ENCODE measurements at places on chromosomes 7 and 10.

DNA sequence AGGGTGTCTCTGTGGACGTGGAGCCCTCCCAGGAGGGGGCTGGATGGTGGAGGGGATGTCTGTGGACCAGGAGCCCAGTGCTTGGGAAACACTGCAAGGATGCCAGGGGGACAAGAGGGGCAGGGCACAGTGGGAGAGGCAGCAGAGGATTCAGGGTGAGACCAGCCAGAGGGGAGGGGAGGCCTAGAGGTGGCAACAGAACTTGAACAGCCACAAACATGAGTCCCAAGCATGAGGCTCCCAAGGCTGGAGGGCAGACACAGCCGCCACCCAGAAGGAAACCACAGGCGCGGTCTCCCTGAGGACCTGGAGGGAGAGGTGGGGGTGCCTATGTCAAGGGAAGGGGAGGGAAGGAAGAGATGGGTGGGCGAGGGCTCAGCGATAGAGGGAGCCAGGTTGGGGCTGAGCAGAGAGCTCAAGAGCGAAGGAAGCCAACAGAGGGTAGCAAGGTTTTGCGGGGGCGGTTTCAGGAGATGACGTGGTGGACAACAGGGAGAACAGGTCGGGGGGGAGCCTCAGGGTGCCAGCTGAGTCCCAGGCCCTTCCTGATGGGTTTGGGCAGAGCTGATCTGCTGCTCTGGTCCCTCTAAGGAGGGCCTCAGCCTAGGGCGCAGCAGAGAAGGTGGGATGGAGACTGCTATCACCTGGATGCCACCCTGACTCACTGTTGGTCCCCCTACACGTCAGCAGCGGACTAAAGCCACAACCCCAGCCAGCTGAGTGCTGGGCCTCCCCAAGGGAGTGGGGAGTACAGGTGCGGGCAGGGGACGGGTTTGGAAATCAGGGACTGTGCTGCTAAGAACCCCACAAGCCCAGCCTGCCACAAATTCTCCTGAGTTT, 6.7 kb upstream of the PILRA start:
- no peak for DNase-seq

DNA sequence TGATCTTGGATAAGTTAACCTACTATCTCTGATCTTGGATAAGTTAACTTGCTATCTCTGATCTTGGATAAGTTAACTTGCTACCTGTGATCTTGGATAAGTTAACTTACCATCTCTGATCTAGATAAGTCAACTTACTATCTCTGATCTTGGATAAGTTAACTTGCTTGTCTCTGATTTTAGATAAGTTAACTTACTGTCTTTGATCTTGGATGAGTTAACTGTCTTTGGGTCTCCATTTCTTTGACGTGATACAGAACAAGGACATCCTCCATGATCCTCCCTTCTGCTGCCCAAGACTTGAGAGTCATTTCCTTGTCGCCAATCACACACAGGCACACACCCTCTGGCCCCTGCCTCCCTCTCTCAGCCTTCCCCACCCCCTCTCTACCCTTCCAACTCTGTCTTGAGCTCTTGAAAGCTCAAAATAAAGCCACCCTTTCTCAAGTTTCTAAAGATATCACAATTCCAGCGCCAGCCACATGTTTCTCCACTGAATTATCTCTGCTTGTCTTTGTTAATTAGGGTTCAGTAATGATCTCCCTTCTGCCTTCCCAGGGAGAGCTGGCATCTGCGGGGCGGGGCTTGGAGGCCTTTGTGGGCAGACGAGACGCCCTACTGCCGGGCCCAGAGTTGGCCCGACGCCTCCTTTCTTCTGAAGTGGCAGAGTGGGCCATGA, 85.1 kb upstream of the GTF2I start:
- DNase-seq = no peak

DNA sequence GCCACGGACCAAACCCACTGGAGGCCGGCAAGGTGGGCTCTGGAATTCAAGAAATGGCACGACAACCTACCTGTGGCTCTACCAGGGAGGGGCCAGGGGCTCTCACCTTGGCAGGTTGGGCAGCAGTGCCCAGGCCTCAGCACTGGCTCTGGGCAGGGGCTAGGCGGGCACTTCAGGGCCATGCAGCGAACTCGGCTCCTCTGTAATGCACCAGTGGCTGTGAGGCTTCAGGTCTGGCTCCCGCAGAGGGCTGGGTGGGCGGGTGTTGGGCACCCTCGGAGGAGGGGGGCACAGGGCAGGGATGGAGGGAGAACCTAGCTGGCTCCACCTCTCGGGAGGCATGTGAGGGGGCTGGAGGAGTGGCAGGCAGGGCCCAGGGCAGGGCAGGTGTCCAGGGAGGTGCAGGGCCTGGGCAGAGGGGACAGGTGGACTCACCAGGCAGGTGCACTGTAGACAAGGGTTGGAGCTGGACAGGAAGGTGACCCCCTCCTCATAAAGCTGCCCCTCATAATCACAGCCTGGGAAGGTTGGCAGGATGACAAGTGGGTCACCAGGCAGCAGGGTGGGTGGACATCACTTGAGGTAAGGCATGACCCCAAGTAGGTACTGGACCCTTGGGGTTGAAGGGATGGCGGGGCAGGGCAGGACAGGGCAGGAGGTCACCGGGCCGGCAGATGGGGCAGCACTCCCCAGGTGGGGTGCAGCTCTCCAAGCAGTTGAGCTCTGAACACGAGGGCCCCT, 6.7 kb downstream of the KCP start:
- DNase-seq = no peak

- no peak for DNase-seq
Observed at GRCh38 chr10:51168086-51168815, 94.0 kb downstream of the PRKG1 start.

DNA sequence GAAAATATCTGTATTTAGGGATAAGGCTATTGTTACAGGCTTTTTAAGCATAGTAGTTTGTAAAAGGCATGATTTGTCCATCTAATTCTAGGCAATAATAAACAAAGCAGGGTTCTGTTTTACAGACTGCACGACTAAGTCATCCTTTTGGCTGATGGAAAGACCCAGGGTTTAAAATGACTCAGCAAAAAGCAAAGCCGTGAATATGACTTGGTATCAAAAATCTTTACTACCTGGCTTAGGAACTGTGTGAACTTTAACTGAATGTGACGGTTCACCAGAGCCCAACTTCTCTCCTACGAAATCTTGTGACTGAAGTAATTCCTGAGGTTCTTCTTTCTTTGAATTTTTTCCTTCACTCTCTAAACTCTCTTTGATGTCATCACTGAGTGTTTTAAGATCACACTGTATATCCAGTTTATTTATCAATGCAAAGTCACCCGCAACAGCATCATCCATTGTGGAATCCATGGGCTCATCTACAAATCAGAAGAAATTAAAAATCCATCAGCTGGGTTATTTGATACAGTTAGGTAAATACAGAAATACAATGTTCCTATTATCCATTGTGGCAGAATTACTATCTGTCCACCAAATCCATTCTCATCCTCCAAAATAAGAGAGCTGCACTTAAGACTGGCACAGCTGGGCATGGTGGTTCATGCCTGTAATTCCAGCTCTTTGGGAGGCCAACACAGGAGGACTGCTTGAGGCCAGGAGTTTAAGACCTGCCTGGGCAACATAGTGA, 17.0 kb downstream of the ATE1 start:
- peak; percentile 60 for DNase-seq

- DNase-seq = peak; percentile 8
Observed at GRCh38 chr7:17940951-17941431, 697 bp upstream of the SNX13 start.

DNA sequence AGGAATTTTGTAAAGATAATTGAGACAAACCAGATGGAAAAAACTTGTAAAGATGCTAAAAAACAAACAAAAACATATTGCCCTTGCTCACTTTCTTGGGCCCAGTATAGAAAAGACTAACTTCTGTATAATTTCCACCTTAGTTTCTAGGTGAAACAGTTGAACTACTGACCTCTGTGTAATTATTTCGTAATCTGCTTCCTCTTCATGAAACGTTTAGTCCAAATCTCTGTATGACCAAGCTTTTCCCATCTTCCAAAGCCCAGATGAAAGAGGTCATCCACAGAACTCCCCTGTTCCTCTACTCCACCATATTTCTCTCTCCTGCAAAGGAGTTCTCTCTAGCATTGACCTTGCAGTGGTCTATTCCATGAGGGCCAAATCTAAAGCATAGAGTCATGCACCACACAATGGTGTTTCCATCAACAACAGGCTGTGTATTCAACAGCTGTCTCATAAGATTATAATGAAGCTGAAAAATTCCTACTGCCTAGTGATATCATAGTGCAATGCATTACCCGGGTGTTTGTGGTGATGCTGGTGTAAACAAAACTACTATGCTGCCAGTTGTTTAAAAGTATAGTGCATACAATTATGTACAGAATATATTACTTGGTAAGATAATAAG, 647.6 kb downstream of the TNS3 start:
- DNase-seq = peak; percentile 75

DNA sequence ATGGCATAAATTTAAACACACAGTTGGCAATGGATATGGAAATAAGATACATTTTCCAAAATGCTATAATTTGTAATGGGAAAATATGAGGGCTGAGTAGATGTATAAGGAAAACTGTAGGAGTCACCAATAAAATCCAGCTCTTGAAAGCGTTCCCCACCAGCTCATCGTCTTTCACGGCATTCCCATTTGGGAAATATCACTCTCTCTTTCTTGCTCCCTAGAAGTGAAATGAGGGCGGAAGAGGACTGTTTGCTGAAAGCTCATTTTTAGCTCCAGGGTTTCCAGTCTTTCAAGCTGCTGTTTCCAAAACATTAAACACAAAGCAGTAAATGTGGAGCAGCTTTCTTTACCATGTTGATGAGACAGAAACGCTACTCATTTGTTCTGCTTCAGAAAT, 104.6 kb upstream of the SFMBT2 start:
- no peak for DNase-seq

DNA sequence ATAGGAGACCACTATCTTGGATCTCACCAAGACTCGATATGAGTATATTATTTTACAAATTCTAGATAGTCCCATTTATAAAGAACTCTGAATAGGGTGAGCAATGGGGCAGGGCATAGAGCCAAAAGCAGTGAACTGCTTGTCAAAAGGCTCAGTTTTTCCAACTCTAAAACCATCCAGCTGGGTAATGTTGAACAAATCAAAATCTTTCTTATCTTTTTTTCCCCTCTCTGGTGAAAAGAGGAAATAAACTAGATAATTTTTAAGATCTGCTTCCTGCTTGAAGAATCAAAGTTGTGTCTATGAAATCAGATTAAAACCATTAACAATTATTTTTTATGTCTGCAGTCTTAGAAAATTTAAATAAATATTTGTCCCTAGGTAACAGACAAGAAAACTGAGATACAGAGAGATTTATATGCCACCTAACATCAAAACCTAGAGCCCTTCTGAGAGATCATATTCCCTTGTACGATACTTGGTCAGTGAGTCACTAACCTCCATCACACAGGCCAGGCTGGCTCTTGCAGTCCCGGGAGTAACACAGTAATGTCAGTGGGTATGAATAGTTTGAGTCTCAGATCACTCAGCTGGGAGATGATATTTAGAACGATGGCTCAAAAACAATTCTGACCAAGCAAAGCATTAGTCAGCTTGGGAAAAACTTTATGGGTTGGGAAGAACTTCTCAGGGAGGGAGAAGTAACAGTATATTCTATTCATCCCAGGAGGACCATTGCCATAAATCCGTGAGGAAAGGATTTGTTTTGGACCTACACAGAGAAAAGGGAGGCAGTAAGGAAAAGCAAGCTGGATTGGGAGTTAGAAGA, 178.8 kb downstream of the REEP3 start:
- DNase-seq = peak; percentile 99

- DNase-seq = no peak
Observed at GRCh38 chr7:67493366-67493765, 496.7 kb downstream of the TYW1 start.

GRCh38 chr10:84846658-84847316, 518.4 kb downstream of the CCSER2 start:
- no peak for DNase-seq

DNA sequence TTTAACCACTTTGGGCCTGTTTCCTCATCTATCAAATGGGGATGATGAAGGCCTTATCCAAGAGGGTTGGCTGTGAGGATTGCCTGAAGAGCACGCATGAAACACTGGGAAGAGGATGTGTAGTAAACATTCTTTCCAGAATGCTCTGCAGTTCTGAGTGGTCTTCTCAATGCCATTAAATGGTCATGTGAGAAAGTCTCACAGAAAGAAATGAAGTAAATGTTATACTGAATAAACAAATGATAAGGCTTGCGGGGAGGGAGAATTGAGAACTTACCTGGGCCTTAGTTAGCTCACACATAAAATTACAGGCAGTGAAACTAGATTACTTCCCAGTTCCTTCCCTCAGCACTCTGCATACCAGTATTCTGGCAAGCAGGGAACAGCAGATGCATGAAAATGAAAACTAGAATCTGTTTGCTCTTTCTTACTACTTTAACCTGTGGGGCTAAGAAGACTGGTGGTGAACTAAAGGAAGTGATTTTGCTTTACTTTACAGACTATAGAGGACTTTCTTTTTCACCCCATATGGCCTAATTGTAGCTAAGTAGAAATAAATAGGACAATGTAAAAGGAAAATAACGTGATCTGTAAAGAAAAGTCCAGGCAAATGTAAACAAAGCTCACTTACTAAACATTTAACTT, 135.3 kb upstream of the CCDC6 start:
- peak; percentile 65 for DNase-seq

GRCh38 chr7:18693406-18693805, 197.9 kb downstream of the HDAC9 start:
- DNase-seq = peak; percentile 95

DNA sequence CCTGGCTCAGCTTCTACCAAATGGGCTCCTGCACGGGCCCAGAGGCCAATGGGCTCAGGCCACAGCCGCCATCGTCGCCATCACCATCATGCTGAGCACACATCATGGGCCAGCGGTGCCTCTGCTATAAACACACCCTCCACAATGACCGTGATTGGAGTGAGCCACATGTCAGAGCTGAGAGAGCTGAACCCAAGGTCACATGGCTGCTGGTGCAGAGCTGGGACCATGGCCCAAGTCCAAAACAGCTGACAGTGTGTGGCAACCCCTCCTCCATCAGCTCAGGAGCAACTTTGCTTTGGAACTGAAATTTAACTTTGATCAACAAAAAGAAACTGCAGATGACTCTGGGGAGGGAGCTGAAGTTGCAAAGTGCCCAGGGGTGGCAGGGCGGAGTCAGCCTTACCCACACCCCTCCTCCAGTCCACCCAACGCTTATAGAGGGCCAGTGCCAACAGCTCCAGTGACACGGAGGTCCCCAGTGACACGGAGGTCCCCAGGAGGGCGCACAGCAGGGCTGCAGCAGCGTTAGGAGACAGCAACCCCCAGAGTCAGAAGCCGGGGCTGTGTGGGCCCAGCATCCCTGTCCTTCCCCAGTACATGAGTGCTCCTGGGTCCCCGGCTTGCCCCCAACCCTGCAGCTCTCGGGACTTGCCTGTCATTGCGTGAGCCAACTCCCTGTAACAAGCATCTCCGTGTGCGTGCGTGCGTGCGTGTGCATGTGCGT, 249.6 kb downstream of the ELFN1 start:
- no peak for DNase-seq

- no peak for DNase-seq
Observed at GRCh38 chr10:95739056-95739455, 16.9 kb upstream of the ENTPD1 start.

DNA sequence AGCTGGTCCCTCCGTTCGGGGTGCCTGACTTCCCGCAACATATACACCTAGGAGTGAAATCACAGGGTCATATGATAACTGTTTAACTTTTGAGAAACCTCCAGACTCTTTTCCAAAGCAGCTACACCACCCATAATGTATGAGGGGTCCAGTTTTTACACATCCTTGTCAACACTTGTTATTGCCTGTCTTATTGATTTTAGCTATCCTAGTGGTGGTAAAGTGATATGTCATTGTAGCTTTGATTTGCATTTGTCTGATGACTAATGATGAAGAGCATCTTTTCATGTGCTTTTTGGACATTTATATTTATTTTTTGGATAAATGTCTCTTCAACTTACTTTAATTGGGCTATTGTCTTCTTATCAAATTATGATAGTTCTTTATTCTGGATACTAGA, 29.0 kb downstream of the SND1 start:
- DNase-seq = no peak
